ENCODE measurements at places on chromosomes 16 and 17. TPM values are rescaled to one million over a fixed set of nuclear protein-coding genes. Genes with fewer than 3 reads are reported as not detected.

The ITGAL gene
- total RNA-seq: 1.8 TPM

The UMOD gene
- total RNA-seq: not detected

The CTF1 gene
- not detected for total RNA-seq

The PRSS27 gene
- total RNA-seq: not detected

- H3K36me3 ChIP-seq: peaks cover 22% of the 10 kb centered on the region
- no peak overlapping the region for H3K4me3 ChIP-seq
- no peak for DNase-seq
- H3K27me3 ChIP-seq: no peaks in the 10 kb centered on the region
- peaks cover 2% of the 10 kb centered on the region for H3K4me1 ChIP-seq
These were observed 81.9 kb downstream of the TUBD1 start for GRCh38 chr17:59810894-59811153.
